ENCODE measurements at places on chromosomes 3 and 15.
A peak's percentile ranks its signal among the peaks of the same experiment; 100 is the strongest.

DNA sequence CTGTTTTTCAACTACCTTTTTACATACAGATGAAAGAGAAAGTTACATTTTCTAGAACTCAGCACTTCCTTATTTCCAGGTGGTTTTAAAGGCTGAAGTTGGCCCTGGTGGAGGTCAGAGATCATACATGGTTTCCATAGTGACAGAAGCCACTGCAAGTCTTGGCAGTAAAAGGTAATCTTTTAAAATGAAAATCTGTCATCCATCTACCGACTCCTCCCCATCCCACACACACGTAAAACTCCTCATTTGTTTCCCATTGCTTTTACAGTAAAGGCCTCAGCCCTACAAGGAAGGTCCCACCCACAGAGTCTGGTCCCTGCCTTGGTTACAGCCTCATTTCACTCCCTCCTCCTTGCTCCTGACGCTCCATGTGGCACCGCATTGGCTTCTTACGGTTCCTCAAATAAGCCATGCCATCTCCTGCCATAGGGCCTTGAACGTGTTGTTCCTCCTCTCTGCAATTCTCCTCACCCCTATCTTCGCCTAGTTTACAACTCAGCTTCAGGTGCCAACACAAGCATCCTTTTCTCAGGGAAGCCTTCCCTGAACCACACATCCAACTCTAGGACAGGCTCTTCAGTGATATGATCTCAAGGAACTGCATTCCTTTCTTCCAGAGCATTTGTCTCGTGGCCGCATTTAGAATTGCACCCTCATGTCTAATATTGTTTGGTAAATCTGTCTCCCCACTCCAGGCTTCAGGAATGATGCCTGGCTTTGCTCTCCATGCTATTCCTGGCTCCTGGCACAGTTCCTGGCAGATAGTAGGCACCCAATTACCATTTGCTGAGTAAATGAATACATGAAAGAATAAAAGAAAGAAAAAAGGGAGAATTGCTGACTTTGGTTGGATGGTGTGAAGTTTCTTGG is 2.6 kb downstream of the CYP19A1 start:
- no peak for DNase-seq

DNA sequence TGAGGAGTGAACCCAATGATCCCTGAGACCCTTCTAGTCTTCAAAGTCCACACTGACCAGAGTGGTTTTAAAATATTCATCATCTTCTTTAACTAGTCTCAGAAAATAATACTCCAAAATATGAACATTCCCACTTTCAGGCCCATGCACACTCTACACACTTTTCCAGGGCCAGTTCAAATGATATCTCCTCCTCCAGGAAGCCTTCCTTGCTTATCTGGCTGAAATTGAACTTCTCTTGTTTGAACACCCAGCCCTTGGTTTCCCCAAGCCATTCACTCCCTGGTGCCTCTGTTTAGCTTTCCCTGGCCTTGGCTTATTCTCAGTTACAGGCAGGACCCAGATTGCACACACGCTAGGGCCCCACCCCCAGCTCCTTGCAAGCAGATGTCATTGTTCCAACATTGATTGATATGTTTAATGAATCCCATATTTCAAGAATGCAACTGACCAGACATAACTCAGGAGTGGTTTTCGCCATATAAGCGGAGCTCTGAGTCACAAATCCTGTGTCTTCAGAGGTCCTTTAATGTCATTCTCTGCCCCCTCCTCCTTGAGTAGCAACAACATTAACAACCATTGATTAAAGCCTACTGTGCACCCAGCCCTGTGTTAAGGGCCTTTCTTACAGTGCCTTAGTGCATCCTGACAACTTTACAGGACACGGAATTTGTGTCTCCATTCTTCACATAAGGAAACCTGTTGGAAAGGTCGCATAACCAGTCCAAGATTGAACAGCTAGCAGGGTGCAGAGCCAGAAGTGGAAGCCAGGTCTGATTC is 2.1 kb downstream of the ITGA11 start:
- DNase-seq = no peak

GRCh38 chr3:142993958-142994442 is 7.4 kb upstream of the U2SURP start:
- peak; percentile 82 for DNase-seq

DNA sequence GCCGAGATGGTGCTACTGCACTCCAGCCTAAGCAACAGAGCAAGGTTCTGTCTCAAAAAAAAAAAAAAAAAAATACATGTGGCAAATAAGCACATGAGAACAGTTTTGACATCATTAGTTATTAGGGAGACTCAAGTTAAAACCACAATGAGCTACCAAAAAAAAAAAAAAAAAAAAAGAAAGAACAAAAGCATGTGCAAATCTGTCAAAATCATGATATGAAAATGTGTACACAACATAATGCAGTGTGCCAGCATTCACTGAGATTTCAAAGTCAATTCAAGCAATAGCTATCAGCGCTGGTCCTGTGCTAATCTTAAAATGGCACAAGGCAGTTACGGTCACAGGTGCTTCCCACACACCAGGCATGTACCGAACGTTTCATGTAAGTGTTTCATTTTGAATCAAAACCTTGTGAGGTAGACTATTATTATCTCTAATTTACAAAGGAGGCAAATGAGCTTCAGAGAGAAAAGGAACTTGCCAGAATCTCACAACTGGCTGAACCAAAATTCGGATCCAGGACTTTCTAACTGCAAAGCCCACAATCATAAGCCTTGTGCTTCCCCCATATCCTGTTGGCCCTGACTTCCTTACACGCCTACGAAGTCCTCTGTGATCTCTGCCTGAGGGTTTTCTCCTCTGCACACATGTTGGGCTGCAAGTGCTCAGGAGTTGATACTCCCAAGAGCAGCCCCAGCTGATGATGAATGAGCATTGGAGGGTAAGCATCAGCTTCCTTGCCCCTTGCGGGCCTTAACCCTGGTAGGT is 200.1 kb upstream of the PROK2 start:
- DNase-seq = no peak

DNA sequence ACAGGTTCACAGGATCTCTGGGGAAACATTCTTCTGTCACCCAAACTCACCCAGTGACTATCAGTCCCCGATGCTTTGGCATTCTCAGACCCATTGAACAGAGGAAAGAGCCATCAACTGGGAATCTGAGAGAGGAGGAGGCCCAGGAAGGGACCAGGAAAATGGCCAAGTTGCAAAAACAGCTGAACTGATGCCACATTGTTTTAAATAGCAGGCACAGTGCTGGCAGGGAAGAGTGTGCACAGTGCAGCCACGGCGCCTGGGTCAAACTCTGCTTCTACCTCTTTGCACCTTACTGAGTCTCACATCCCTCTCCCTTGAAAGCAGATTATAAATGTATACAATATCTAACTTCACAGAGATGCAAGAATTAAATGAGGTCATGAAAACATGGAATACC is 66.4 kb downstream of the SRGAP3 start:
- no peak for DNase-seq
